ENCODE measurements at places on chromosomes 7 and 10.

GRCh38 chr10:14564268-14564744 lies 210.4 kb downstream of the FAM107B start:
- H3K4me3 ChIP-seq = no peak overlapping the region
- no peaks in the 10 kb centered on the region for H3K27me3 ChIP-seq
- no peak for DNase-seq
- H3K4me1 ChIP-seq = peaks cover 20% of the 10 kb centered on the region

- no peak for DNase-seq
- no peaks in the 10 kb centered on the region for H3K4me1 ChIP-seq
- H3K36me3 ChIP-seq = no peaks in the 10 kb centered on the region
- no peak overlapping the region for H3K27ac ChIP-seq
These were observed 49.1 kb upstream of the EEPD1 start for GRCh38 chr7:36103837-36104561.

DNA sequence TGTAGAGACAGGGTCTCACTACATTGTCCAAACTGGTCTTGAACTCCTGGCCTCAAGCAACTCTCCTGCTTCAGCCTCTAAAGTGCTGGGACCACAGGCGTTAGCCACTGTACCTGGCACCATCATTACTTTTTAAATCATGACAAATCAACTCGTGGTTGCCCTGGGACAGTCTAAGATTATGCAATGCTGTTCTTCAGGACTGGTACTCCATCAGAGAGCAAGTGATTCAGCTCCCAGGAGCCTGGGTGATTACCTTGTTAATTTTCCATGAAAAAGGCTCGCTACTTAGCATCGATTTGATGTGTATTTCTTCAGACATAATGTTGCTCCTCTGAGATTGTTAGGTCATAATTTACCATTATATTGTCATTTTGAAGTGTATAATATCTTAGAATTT lies 158.9 kb upstream of the STEAP4 start:
- H3K4me3 ChIP-seq = no peak overlapping the region
- no peaks in the 10 kb centered on the region for H3K4me1 ChIP-seq
- H3K36me3 ChIP-seq = no peaks in the 10 kb centered on the region

DNA sequence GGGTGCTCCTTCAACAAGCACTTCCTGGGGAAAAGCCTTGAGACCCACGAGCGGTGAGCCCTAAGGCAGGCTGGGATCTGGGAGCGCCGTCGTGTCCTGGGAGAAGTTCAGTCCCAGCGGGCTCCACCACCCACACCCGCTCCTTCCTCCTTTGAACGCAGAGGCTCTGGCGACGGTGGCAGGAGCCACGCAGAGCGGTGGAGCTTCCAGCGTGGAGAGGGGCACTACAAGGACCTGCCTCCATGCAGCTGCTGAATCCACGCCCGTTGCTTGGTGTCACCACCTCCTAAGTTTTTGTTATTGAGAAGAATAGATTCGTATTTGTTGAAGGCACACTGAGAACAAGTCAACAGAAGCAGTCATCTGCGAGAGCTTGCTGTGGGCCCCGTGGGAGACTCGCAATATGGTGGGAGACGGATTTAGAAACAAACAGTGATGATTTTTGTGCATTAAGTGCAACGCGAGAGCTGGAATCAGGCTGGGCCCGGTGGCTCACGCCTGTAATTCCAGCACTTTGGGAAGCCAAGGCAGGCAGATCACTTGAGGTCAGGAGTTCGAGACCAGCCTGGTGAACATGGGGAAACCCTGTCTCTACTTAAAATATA lies 60.1 kb upstream of the SDK1 start:
- H3K27ac ChIP-seq = no peak overlapping the region
- H3K27me3 ChIP-seq = no peaks in the 10 kb centered on the region
- no peak for DNase-seq

- no peak overlapping the region for H3K27ac ChIP-seq
- no peaks in the 10 kb centered on the region for H3K27me3 ChIP-seq
- H3K4me3 ChIP-seq = no peak overlapping the region
- H3K4me1 ChIP-seq = no peaks in the 10 kb centered on the region
- no peaks in the 10 kb centered on the region for H3K36me3 ChIP-seq
These were observed 65.0 kb downstream of the VSTM4 start for GRCh38 chr10:49050366-49050765.

DNA sequence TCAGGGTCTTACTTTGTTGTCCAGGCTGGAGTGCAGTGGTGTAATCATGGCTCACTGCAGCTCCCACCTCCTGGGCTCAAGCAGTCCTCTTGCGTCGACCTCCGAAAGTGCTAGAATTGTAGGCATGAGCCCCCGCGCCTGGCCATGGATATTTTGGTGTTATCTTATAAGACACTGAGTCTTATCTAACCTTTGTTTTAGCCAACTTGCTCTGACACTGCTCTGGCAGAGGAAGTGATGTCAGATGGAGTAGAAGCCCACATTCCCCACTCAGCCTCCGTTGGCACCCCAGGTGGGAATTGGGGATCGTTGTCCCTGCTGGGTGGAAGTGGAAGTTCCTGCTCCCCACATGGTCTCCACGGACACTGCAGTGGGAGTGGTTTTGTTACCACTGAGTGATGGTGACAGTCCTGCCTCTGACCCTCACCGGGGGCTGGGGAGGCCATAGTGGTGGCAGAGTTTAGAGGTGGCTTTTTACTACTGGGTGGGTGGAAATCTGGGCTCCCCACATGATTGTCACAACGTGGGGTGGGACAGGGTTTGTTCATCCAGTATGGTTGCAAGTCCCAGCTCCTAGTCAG lies 98.9 kb downstream of the ANKRD61 start:
- no peak for DNase-seq
- peaks cover 90% of the 10 kb centered on the region for H3K36me3 ChIP-seq
- no peaks in the 10 kb centered on the region for H3K4me1 ChIP-seq

- no peak overlapping the region for H3K27ac ChIP-seq
- no peaks in the 10 kb centered on the region for H3K36me3 ChIP-seq
- no peaks in the 10 kb centered on the region for H3K4me1 ChIP-seq
- DNase-seq = no peak
- H3K27me3 ChIP-seq = no peaks in the 10 kb centered on the region
- no peak overlapping the region for H3K4me3 ChIP-seq
These were observed 178.4 kb downstream of the ADARB2 start for GRCh38 chr10:1558906-1559305.

DNA sequence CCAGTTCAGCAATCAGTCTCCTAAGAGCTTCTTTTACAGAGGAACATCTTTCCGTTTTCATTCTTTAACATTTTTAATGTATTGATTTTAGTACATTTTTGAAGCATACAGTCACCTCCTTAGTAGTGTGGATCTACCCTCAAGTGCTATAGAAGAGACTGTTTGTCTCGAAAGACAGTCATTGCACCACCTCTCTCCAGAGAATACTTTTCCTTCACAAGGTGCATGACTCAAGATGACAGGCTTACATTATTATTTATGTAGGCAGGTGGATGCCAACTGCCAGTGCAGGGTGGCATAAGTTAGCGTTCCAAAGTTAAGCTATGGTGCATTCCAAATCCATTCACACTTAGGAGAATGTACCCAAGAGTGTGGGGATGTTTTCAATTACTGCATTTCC lies 71.8 kb downstream of the ZEB1 start:
- peaks cover 35% of the 10 kb centered on the region for H3K36me3 ChIP-seq
- H3K4me3 ChIP-seq = no peak overlapping the region
- no peaks in the 10 kb centered on the region for H3K27me3 ChIP-seq
- H3K4me1 ChIP-seq = no peaks in the 10 kb centered on the region
- H3K27ac ChIP-seq = no peak overlapping the region

- no peaks in the 10 kb centered on the region for H3K27me3 ChIP-seq
- H3K4me1 ChIP-seq = no peaks in the 10 kb centered on the region
- H3K36me3 ChIP-seq = no peaks in the 10 kb centered on the region
- no peak overlapping the region for H3K4me3 ChIP-seq
- H3K27ac ChIP-seq = no peak overlapping the region
- no peak for DNase-seq
These were observed 95.4 kb upstream of the SHH start for GRCh38 chr7:155907450-155908200.

GRCh38 chr10:107913317-107914294 lies 749.1 kb upstream of the SORCS1 start:
- peak overlapping the region; percentile 80 for H3K27ac ChIP-seq
- no peaks in the 10 kb centered on the region for H3K36me3 ChIP-seq
- peaks cover 43% of the 10 kb centered on the region for H3K27me3 ChIP-seq
- no peak overlapping the region for H3K4me3 ChIP-seq

DNA sequence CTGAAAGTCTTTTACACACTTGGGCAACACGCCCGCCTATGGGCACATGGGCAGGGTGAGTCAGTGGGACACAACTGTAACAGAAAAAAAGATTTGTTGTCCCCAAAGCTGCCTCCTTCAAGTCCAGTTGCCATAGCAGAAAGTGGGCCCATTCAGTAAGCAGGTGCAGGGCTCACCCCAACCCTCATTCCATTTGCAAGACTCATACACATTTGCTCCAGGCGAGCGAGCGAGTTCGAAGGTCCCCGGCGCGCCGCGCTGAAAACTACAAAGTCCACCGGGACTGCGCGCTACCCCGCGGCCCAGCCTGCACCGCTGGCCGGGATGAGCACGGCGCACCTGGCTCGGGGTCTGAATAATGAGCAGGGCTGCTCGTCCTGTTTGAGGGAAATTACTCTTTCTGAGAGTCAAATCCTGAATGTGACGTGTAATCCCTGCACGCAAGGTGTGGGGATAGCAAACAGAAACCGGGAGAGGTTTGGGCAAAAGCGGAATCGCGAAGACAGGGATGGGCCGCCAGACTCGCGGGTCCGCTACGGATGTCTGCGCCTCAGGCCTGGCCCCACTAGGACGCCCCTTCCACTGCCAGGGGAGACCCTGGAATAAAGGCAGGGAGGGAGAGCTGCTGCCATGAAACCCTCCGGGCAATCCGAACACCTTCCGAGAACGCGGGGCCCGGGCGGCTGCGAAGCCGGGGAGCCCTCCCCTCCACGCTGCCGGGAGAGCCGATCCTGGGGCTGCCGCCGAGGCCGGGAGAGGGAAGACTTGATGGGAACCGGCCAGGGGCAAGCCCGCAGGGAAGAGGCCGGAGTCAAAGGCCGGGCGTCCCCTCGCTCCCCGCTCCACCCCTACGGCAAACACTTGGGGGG lies 982 bp downstream of the COBL start:
- peaks cover 77% of the 10 kb centered on the region for H3K27me3 ChIP-seq
- peak; percentile 42 for DNase-seq
- no peaks in the 10 kb centered on the region for H3K36me3 ChIP-seq
- H3K4me1 ChIP-seq = peaks cover 8% of the 10 kb centered on the region
- no peak overlapping the region for H3K27ac ChIP-seq

GRCh38 chr7:68622500-68622899 lies 975.8 kb upstream of the AUTS2 start:
- no peaks in the 10 kb centered on the region for H3K36me3 ChIP-seq
- no peaks in the 10 kb centered on the region for H3K27me3 ChIP-seq
- no peak for DNase-seq
- peaks cover 2% of the 10 kb centered on the region for H3K4me1 ChIP-seq
- no peak overlapping the region for H3K27ac ChIP-seq

GRCh38 chr7:156947120-156947843 lies 2.2 kb upstream of the NOM1 start:
- H3K4me1 ChIP-seq = peaks cover 10% of the 10 kb centered on the region
- H3K4me3 ChIP-seq = no peak overlapping the region
- no peaks in the 10 kb centered on the region for H3K27me3 ChIP-seq
- H3K36me3 ChIP-seq = no peaks in the 10 kb centered on the region

Measured in neuronal stem cell (in vitro differentiated cells).